ENCODE measurements at places on chromosomes 1 and 21.

DNA sequence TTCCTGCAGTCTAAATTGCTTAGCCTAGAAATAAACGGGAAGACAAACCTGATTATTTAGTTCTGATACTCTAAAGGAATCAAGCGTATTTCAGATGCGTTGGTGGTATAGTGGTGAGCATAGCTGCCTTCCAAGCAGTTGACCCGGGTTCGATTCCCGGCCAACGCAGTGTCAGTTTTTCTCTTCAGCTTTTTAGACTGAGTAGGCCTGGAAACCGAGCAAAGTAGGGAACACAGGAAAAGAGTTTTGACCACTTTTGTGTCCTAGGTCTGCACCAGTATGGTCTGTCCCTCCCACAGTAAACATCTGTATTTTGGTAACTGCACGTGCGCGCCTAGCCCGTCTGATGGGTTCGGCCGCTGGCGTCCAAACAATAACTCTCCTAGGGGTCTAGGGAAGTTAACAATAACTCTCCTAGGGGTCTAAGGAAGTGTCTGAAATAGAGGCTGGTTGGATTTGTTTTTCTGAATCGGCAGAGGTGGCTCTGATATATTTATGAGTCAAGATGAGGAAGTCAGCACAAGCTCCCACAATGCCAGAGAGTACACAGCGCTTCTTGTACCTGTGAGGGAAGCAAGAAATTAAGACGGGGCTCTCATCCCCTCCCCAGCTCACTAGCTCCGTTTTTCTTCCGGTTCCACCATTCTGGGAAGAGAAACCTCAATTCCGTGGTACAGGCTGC is 15.6 kb upstream of the HJV start:
- DNase-seq, result peak; percentile 76

DNA sequence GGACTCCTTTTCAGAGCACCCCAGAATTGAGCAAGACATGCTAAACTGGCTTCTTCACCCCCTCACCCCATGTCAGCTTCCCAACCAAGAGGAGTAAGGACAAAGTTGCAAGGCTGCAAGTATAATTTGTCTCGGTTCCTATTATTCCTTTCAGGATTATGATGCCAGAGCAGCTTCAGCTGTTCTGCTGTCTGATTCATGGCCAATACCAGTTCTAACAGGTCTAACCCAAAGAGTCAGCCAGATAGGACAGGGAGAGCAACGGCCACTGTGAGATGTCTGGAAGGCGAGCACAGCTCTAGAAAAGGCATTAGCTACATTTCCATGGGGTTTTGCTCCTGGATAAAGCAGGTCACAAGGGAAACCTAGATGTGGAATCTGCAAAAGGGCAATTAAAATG is 53.3 kb upstream of the HOOK1 start:
- no peak for DNase-seq

DNA sequence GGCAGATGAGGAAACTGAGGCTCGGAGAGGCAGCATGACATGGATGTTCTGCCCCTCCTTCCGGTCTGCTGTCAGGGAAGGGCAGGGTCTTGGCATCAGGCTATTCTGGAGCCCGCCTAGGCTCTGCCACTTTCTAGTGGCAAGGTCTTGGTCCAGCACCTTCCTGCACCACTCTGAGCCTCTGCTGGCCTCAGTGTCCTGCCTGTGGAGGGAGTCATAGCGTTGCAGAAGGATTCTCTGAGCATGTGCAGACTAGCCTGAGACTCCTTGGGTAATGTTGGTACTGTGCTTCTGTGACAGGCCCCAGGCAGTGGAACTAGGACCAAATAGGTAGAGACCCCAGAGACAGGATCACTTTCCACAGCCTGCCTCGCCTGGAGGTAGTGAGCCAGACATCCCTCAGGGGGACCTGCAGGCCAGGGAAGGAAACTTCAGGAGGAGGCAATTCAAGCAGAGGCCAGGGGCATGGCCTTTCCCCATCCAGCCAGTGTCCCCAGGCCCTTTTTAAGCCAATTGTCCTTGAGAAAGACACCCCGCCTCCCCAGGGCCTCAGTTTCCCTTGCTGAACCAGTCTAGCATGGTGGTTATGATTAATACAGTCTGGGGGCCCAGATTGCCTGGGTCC is 10.6 kb downstream of the EDN2 start:
- DNase-seq, result no peak

GRCh38 chr1:41353744-41354143 is 7.5 kb upstream of the FOXO6 start:
- DNase-seq, result no peak

DNA sequence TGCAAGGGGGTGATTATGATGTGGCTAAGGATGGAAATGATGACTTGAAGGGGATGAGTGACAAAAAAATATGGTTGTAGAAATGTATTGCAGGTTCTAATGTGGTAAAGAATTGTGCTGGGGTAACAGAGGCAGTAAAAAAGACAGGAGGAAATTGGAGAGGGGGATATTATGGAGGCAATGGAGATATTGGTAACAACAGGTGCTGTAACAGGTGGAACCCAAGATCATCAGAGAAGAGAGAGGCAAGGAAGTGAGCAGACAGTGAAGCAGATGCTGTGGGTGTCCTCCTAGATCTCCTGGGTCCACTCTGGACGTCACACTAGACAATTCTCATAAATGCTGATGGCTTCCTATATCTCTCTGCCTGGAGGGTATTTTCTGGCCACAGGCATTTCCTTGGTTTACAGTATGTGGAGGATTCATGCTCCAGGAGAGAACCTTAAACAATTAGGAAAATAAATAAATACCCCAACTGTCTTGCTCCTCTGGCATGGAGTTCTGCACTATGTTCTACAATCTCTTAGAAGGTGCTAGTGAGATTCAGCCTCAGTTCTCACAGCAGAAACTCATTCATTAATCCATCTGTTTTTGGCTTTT is 620.3 kb upstream of the PLXNA2 start:
- no peak for DNase-seq

DNA sequence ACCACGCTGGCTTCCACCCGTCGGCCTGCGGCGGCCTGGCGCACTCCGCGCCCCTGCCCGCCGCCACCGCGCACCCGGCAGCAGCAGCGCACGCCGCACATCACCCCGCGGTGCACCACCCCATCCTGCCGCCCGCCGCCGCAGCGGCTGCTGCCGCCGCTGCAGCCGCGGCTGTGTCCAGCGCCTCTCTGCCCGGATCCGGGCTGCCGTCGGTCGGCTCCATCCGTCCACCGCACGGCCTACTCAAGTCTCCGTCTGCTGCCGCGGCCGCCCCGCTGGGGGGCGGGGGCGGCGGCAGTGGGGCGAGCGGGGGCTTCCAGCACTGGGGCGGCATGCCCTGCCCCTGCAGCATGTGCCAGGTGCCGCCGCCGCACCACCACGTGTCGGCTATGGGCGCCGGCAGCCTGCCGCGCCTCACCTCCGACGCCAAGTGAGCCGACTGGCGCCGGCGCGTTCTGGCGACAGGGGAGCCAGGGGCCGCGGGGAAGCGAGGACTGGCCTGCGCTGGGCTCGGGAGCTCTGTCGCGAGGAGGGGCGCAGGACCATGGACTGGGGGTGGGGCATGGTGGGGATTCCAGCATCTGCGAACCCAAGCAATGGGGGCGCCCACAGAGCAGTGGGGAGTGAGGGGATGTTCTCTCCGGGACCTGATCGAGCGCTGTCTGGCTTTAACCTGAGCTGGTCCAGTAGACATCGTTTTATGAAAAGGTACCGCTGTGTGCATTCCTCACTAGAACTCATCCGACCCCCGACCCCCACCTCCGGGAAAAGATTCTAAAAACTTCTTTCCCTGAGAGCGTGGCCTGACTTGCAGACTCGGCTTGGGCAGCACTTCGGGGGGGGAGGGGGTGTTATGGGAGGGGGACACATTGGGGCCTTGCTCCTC is 1.9 kb downstream of the OLIG2 start:
- DNase-seq, result no peak

- no peak for DNase-seq
Observed at GRCh38 chr1:10236405-10237156, 26.2 kb downstream of the KIF1B start.

DNA sequence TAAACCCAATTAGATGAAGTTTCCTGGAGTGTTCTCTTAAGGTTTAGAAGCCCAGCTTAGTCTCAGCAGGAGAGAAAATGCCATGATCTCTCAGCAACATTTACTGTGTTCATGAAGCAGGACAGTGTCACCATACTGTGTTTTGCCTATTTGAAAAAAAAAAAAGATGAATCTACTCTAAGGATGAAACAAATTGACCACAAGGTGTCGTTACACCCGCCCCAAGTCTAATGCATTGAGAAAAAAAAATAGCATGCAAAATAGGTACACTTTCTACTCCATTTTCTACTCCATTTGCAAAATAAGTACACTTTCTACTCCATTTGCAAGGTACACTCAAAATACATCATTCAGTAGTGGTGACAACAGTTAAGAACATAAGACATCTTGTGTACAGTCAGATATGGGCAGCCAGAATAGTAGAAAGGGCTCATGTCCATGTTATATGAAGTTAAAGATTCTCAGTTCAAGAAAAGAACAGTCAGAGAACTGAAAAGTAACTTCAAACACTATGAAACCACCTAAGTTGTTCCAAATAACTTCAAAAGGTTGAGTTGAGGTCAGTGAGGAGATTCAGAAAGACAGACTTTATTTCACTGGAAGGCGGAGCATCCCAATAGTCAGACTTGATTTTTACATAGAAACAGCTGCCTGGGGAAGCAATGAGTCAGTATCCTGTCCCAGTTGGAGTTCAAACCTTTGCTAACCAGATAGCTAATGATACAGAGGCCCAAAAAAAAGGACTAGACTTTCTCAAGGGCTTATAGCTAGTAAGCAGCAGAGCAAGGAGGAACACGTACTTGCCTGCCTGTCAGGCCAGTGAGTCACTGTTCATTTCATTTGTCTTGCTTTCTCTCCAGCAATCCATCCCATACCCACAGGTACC is 13.3 kb downstream of the PLPPR5 start:
- DNase-seq, result no peak

- DNase-seq, result no peak
Observed at GRCh38 chr1:159187647-159188374, 16.4 kb downstream of the CADM3 start.

DNA sequence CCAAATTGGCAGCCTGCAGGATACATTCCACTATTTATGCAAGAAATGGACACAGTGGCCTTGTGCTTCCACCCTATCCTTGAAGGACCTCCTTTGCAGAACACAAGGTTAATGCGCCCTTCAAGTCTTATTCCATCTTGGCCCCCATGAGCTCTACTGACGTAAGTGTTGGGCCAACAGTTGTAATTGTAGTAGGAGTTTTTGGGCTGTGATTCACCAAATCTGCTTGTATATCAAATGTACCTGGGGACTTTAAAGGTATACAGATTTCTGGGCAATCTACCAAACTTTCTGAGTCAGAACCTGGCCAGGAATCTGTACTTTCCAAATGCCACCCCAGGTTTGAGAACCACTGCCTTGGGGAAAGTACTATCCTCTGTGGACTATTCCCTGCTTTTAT is 100.9 kb upstream of the MARK1 start:
- no peak for DNase-seq

DNA sequence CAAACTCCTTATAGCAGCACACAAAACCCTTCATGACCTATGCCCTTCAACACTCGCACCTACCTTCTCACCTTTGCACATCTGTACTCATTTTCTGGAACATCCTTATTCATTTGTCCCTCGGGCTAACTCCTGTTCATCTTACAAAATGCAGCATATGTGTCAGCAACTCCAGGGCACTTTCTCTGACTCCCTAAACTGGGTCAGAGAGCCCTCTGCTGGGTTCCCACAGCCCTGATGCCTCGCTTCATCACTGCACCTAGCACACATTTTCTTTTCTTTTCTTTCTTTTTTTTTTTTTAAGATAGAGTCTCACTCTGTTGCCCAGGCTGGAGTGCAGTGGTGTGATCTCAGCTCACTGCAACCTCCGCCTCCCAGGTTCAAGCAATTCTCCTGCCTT is 54.0 kb downstream of the RAB3B start:
- DNase-seq, result no peak

- no peak for DNase-seq
Observed at GRCh38 chr1:151540982-151541377, 871 bp downstream of the TUFT1 start.

- DNase-seq, result peak; percentile 70
Observed at GRCh38 chr1:157628773-157629172, 30.9 kb upstream of the FCRL4 start.

GRCh38 chr1:55150880-55151588 is 64.1 kb downstream of the USP24 start:
- no peak for DNase-seq

- DNase-seq, result no peak
Observed at GRCh38 chr1:20110679-20111078, 8.7 kb downstream of the PLA2G2D start.

- DNase-seq, result no peak
Observed at GRCh38 chr21:42922918-42923317, 2.5 kb downstream of the ERVH48-1 start.

DNA sequence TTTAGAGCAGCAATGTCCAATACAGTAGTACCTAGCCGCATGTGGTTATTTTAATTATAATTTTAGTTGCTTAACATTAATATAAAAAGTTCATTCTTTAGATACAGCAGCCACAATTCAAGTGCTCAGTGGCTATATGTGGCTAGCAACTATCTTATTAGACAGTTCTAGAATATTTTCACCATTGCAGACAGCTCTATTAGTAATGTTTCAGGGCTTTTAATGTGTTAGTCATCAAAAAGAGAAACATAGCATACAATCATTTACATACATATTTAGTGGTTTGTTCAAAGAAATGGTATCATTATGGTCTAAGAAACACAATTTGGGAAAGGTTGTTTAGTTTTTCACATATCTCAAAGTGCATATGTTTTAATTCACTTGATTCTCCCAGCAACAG is 66.6 kb upstream of the DYNLT5 start:
- DNase-seq, result no peak

DNA sequence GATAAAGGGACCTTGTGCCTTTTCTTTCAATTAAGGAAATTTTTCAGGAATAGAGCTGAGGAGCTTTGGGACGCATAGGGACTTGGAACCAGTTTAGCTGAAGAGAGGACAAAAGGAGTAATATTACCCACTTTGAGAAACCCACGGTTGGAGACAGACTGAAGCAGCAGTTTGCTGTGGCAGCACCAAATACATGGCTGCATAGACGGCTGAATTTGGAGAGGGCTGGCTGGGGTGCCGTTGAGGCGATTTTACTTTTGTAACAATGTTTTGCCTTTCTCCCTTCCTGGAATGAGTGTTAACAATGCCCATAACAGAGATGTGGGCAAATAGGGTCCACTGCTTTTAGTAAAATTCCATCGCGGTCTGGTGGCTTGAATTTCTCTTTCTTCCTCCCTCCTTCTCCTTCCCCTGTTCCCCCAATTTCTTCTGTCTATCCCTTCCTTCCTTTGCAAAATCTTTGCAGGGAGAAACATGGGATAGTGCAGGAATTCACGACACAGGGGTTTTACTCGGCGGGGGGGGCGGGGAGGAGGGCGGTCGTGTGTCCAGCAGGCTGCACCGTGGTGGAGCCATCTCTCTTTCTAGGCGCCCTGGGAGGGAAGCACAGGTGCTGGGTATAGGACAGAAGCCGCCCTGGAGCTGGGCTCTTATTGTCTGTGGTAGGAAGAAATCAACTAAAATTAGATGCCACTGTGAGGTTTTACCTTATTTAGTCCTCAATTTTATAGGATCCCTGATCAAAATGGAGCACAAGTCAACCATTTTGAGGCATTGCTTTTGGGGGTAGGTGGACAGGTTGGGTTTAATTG is 6.8 kb downstream of the LHX4 start:
- DNase-seq, result no peak

GRCh38 chr1:31669433-31669785 is 24.7 kb upstream of the PEF1 start:
- no peak for DNase-seq

Data from thymus (tissue), 14 donors.